ENCODE measurements at places on chromosomes 12 and 14. TPM values are rescaled to one million over a fixed set of nuclear protein-coding genes. Genes with fewer than 3 reads are reported as not detected.

HOXC9 gene
- total RNA-seq: not detected

ARL1 gene
- total RNA-seq: 54.0 TPM

CLSTN3 gene
- 17.1 TPM for total RNA-seq

INSM2 gene
- not detected for total RNA-seq

C3AR1 gene
- 0.10 TPM for total RNA-seq

BEGAIN gene
- total RNA-seq: 0.24 TPM

KCNC2 gene
- not detected for total RNA-seq

MYBPC1 gene
- total RNA-seq: not detected

CD4 gene
- 1.6 TPM for total RNA-seq

CCDC196 gene
- total RNA-seq: not detected
